ENCODE measurements at places on chromosomes 7 and 10.

GRCh38 chr7:147483634-147484292, 1106.8 kb upstream of the C7orf33 start:
- no peak for DNase-seq

DNA sequence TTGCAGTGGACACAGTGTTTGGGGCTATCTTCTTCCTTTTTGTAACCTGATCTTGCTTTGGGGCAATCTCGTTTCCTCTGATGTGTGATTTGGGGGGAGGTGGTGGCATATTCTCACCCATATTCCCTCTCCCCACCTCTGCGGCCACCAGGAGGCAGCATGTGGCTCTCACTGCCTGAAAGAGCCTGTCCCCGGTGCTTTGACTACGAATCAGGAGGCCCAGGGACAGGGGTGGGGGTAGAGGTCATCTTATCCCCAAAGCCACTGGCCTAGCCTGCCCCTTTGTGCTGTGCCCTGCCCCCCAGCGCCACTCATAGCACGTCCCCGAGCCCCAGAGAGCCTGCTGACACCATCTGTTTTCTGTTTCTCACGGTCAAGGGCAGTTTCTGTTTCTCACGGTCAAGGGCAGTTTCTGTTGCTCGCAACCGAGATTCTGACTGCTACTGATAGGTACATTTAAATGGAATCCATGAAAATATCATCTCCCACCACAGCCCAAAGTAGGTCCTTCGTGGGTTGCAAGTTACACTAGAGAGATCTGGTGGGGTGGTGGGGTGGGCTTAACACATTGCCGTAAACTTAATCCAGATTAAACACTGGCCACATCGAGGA, 28.2 kb downstream of the PHYH start:
- DNase-seq = peak; percentile 65

- no peak for DNase-seq
Observed at GRCh38 chr10:124143721-124144120, 50.3 kb upstream of the CHST15 start.

GRCh38 chr10:52019077-52019555, 295.0 kb upstream of the DKK1 start:
- DNase-seq = no peak

GRCh38 chr7:74684473-74684872, 27.0 kb downstream of the GTF2I start:
- DNase-seq = no peak

DNA sequence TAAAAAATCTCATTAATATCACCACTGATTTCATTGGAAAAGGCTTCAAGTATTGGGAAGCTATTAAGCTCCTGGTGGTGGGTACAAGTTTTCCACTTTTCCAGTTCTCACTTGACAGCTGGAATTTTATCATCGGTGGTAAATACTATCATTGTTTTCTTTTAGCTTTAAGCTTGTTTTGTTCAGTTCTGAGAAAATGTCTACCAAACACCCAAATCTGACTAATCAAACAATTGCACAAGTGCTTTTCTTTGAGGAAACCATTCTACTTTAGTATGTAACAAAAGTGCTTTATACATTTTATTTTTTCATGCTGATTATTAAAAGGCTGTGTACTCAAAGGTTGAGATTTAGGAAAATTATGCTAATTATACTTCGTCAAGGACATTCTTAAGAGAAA, 7.9 kb downstream of the PRPF18 start:
- no peak for DNase-seq

- DNase-seq = no peak
Observed at GRCh38 chr10:69902835-69903535, 101.3 kb downstream of the COL13A1 start.

DNA sequence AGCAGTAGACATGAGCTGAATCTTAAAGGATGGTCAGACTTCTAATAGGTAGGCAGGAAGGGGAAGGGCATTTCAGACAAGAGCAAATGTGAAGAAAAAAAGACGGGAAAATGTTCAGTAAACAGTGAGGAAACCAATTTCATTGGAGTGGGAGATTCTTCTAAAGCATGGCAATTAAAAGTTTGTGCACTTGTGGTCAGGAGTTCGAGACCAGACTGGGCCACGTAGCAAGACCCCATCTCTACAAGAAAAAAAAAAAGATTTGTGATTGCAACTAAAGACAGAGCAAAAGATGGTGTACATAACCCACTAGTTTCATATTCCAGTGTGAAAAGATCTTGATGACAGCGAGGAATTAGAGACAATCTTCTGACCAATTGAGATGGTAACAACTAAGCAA, 41.7 kb downstream of the CCDC71L start:
- DNase-seq = no peak

GRCh38 chr10:110619514-110620397, 24.4 kb upstream of the RBM20 start:
- no peak for DNase-seq

DNA sequence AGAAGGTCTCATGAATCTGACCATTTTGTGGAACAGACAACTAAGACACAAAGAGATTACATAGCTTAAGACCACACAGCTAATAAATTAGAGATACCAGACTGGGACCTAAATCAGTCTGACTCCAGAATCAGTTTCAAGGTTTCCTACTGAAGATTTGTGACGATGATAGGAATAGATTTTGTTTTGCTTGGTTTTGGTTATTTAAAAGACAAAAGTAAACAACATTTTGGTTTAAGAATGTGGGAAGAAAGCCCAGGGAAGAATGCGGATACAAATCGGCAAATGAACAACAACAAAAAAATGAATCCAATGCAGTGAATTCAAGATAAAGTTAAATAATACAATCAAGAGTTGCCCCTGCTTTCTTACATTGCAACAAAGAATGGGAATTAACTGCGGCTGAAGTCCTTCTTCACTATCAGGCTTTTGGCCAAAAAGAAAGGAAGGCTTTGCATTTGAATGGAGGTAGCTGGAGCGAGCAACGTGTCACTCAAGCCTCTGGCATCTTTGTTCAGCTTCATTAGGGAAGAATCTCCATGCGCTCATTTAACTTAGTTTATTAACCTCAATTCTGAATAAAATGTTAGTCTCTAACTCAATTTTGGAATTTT, 210.8 kb downstream of the ADAM12 start:
- DNase-seq = no peak

- no peak for DNase-seq
Observed at GRCh38 chr7:90958647-90959046, 305.6 kb upstream of the FZD1 start.

GRCh38 chr7:69790977-69791724, 192.9 kb downstream of the AUTS2 start:
- no peak for DNase-seq

DNA sequence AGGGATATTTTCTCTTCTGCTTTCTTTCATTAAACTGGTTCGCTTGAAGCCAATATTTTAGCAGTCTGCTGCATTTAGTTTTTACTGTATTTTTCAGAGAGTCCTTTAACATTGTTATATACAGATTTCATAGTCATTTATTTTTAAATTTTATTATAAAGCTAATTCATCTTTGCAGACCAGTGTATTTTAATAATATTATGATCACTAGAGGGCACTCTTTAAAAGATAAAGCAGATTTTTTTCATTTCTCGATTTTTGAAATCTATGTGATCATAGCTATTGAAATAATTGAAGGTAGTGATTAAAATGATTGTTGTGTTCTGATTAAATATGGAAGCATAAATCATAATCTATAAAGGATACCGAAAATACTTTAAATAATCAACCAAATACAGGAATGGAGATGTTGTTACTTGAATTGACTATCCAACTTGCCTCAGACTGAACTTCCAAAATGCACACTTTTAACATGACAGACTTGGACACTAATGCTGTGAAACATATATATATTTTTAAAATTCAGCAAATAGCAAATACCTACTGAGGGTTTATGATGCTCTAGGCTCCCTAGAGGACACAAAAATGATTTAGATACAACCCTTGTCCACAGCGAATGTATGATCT, 35.2 kb downstream of the ST7 start:
- no peak for DNase-seq

DNA sequence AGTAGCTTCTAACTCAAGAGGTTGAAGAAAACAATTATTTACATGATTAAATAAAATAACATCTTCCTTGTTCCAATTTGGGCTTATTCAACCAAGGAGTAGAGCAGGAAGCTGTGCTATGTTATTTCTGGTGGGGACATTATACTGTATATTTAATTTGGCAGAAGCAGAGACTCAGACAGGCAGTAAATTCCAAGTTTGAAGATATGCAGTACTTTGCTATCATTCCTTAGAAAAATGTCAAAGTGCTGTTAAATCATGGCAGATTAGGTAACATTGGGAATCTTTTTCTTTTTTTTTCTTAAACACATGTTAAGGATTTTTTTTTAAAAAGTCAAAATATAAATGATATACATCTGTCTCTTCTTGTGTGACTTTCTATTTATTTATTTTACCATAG, 190.1 kb downstream of the SUGCT start:
- DNase-seq = no peak

DNA sequence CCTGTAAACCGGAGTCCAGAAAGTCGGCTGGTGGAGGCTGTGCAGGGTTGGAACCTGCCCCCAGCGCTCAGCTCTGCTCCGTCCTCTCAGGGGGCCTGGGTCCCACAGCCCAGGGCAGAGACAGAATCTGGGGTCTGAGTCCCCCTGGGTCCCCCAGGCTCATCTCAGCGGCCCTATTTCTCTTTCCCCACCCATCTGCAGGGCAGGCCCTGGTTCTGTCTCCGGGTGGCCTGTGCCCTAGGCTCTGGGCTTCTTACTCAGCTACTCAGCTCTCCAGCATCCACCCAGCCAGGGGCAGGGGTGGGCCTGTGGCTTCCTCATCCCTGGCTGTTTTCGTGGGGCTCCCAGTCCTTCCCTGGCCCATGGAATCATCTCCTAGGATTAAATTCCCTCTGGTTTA, 183.4 kb downstream of the ADARB2 start:
- DNase-seq = no peak

DNA sequence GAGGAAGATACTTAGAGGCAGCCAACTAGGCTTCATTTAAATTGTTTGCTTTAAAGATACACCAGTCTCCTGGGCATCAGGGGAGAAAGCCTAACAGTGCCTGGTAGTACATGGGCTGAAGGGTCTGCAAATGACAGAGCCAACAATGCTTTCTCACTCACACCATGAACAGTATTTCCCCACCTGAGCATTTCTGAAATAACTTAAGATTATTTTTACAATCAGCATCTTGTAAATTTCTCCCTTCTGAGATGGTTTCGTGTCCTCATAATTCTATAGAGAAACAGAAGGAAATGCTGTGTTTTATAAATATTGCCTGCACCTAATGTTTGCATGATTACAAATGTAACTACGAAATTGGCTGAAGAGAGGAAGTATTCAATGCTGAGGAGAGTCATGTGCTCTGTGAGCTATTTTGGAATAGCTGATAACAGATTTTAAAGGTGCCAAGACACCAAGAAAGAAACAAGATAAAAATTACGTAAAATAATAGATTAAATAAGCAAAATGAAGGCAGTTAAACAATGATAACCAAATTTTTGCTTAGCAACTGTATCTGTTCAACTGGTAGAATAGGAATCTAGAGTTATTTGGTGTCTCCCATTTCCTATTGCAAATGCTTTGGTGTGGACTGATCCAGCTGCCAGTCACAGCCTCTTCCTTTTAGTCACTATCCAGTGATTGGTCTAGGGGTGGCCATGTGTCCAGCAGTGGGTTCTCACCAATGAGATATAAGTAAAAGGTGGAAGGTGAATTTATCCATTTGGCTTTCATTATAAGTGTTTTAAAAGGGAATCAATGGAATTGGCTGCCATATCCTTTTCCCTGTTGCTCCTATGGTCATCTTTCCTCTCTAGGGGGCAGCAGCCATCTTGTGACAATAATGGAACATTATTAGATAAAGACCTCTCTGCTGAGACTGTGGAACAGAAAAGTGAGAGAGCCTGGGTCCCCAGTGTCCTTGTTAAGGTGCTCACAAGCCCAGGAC, 167.9 kb upstream of the SLC26A5 start:
- DNase-seq = no peak

DNA sequence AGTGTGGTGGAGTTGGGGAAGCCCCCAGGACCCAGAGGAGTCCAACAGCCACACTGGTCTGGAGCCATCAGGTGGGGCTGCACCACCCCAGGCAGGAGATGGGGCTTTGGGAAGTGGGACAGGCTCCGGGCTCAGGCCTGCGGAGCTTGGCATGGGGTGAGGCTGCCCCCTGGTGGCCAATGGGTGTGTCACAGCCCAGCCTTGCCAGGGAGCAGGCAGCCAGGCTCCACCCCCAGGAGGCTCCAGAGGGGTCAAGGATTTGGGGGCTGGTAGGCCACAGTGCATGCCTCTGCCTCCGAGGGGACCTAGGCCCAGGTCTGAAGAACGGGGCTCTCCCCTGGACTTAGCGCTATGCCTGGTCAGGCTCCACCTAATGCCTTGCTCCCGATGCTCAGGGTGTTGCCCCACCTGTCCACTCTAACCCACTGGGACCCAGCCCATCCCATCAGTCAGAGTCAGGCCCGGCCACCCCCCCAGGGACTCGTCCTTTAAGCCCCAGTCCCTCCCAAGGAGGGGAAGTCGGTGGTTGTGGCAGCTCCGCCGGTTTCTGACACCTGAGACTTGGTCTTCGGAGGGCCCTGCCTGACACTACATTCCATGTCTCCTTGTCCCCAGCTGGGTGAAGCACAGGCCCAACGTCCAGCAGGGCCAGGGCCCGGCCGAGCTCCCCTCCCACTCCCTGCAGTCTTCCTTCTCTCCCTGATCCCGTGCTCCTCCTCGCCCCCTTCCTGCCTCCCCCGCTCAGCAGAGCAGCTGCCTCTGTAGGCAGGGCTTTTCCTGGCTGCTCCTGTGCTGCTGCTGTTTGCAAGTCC, 11.3 kb upstream of the SAMD8 start:
- peak; percentile 88 for DNase-seq

GRCh38 chr10:92506336-92506735, 67.6 kb downstream of the IDE start:
- no peak for DNase-seq

- DNase-seq = no peak
Observed at GRCh38 chr10:21535494-21535965, 1.5 kb downstream of the MLLT10 start.

- no peak for DNase-seq
Observed at GRCh38 chr10:102770108-102770482, 26.3 kb downstream of the WBP1L start.

DNA sequence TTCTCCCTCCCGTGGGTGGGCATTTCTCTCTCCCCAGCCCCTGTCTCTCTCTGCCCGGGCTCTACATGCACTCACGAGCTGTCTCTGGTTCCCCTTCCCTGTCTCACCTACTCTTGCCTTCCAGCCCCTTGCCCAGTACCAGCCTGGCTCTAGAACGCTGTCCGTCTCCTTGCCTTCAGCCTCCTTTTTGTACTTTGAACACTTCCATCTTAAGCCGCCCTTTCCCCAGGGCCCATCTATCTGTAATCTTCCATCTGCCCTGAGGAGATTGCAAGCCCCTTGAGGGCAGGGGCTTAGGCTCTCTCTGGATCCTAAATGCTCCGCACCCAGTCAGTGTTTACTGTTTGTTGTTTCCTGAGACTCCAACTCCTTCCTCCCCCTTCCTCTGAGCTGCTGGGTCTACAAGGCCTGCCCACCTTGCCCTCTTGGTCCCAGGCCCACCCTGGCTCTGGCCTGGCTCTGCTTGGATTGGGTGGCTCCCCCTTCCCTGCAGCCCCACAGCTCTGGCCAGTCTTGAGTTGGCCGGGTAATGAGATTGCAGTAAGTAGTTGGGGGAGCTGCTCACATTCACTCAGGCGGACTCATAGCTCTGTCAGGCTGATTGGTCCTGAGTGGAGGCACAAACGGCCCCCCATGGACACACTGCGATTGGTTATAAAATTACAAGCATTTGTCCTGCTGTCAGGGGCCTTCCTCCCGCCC, 28.3 kb downstream of the POLL start:
- DNase-seq = no peak

Data from GM13977 (cell line).